ENCODE measurements at places on chromosomes 1 and 21. TPM values are rescaled to one million over a fixed set of nuclear protein-coding genes. Genes with fewer than 3 reads are reported as not detected.

DNA sequence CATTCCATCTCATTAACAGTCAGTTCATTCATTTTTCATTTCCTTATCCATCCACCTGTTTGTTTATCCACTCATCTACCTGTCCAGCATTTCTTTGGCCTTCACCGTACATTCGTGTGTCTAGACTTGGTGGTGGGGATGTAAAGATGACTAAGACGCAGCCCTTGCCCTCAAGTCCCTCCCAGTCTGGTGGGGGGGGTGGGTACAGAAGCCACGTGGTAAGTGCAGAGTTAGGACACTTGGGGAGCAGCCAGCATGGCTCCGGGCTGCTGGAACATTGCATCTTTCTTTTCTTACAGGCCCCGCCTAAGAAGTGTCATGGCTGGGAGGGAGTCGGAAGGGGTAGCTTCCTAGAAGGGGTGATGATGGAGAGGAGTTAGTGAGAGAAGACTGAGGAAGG is 17.2 kb downstream of the KIF26B start:
- DNase-seq: no peak

DNA sequence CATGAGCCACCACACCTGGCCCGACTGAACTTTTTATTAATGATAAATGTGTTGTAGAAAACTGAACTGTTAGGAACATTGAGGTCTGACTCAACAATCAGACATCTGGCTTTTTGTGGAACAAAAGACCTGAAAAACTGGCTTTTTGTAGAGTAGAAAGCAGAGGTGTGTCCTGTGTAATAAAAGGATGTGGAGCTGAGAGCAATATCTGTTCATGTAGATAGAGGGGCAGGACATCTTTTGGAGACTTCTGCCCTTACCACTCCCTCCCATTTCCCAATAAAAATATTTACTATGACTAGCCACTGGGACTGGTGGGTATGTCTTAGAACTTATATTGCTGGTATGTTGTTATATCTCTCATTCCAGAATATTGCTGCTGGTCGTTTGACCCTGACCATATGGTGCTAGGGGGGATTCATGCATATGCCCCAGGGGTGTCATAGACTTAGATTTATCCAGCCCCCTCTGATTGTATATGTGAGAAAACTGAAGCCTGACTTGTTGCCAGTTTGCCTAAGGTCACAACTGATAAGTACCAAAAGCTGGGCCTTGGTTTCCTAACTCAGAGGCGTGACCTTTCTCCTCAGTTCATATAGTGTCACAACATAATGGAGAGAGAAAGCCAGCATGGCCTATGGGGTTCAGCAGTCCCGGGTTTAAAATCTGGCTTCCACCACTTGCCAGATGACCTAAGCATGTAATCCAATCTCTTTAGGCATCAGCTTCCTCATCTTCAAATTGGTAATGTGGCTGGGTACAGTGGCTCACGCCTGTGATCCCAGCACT is 33.5 kb upstream of the PIGV start:
- no peak for DNase-seq

Gene SLC45A3
- 19.2 TPM for total RNA-seq

- peak; percentile 94 for DNase-seq
Measured at GRCh38 chr21:45430521-45431501, 25.8 kb downstream of the COL18A1 start.

Gene APOBEC4
- total RNA-seq: not detected

Gene C1orf141
- total RNA-seq: not detected

Gene TOR3A
- total RNA-seq: 29.7 TPM

DNA sequence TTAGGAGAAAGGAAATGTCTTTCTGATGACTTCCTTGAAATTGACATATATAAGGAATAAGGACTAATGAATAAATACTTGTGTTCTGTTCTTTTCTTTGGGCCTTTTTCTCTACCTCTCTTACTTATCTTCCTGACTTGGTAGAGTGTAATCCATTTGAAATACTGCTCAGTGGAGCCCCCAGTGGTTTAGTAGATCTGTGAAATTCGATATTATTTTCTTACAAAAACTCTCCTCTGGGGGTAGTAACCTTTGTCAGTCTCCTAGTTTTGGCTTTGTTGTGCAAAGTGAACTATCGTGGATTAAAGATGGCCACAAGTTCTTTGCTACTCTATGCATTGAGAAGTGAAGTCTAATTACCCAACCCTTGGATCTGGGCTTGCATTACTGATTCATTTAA is 48.8 kb downstream of the DUSP10 start:
- peak; percentile 27 for DNase-seq

GRCh38 chr1:183989078-183989577 is 48.4 kb downstream of the COLGALT2 start:
- DNase-seq: no peak

Gene CD48
- 2.2 TPM for total RNA-seq

- DNase-seq: no peak
Measured at GRCh38 chr1:244980605-244981004, 116.3 kb upstream of the HNRNPU start.

Gene HJV
- 0.24 TPM for total RNA-seq

Gene FAM151A
- not detected for total RNA-seq

- no peak for DNase-seq
Measured at GRCh38 chr1:152067150-152067549, 21.7 kb downstream of the TCHHL1 start.

Gene CIART
- 5.3 TPM for total RNA-seq

DNA sequence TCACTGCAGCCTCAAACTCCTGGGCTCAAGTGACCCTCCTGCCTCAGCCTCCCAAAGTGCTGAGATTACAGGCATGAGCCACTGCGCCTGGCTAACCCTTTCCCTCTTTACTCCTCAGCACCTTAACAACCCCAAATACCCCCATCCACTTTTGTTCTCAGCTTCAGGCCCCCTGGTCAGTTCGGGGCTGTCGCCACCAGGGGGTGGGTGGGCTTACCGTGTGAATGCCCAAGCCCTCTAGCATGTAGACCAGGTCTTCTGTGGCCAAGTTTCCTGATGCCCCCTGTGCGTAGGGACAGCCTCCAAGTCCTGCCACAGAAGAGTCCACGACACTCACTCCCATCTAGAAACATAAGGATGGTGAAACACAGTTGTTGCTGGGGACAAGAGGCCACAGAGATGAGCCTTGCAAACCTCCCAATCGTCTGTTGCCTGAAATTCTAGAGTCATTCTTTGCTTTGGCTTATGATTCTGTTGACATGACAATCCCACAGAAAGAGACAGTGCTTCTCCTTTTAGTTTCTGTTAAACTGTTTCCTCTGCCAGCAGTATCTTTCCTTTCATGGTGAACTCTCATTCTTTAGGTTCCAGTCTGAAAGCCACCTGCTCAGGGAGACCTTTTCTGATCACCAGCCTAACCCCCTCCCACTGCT is 3.8 kb upstream of the GALE start:
- peak; percentile 39 for DNase-seq

Gene ETNK2
- total RNA-seq: 44.3 TPM

- no peak for DNase-seq
Measured at GRCh38 chr21:30227633-30228404, 11.9 kb upstream of the CLDN8 start.

DNA sequence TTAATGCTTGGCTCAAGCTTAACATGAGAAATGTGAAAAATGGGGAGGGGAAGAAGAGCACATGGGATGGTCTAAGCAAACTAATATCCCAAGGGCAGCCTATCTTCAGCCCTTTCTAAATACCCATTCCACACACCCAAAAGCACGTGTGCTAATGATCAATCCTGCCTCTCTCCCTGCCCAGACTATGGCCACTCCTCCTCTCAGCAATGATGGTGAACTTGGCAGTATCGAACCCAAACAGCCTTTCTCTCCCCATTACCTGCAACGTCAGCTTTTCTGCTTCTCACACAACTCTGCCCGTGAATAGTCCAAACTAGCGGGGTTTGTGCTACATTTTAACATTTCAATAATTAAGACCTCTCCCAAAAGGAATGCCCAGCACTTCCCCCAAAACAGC is 41.6 kb downstream of the SSBP3 start:
- DNase-seq: no peak

Gene BCL10
- 23.0 TPM for total RNA-seq

DNA sequence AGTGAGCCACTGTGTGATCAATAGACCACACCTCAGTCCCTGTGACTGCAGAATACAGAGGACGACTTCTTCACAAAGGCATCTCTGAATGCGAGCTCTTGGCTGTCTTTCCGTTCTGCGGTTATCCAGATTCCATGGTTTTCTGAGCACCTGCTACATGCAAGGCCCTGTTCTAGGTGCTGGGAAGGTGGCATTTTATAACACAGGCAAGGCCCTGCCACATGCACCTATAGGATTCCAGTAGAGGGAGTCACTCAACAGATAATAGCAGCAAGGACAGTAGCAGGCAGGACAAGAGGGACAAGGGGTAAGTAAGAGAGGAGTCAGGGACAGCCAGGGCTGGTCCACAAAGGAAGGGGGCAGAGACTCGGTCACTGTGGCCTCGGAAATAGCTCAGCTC is 9.0 kb downstream of the URB1 start:
- no peak for DNase-seq

Gene SLC30A2
- total RNA-seq: 0.17 TPM

Gene PADI4
- 0.62 TPM for total RNA-seq

DNA sequence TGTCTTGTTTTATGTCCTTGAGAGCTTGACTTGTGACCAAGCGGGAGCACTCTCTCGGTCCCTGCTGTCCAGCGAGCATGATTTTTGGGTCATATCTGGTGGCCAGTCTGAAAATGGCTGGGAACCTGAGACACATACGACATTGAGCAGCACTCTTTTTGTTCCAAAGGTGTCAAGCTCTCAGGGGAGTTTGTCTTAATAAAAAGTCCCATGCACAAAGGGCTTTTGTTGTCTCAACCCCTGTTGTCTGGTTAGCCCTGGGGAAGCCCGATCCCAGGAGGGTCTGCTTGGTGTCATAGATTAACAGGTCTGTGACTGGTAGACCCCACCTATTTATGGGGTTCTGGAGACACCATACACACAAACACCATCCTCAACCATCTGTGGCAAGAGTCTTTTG is 57.8 kb upstream of the KLHDC7A start:
- DNase-seq: no peak

DNA sequence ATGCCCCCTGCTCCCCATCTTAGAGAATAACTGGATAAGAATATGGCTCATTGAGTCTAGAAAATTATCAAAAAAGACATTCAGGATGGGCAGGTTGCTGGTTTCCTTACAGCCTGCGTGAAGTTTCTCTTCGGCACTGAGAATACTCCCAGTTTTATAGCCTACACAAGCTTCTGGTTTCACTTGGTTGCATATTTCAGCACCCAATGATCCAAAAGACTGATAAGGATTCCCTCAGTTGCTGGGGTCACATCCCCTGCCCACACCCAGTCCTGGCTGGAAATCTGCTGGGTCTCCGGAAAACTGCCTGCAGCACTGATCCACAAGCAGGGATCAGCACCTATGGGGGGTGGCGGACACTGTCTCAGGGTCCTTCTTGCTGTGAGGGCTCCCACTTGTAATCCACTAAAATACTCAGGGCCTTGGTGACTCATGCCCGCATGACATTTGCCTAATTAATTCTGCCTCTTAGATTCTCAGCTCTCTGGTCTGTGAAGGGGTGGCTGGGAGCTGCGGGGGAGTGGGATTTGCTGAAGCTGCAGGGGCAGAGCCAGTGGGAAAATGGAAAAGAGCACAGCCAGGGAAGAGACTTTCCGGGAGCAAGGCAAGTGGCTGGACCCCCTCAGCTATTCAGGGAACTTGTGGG is 142.5 kb downstream of the ZNF648 start:
- DNase-seq: no peak

DNA sequence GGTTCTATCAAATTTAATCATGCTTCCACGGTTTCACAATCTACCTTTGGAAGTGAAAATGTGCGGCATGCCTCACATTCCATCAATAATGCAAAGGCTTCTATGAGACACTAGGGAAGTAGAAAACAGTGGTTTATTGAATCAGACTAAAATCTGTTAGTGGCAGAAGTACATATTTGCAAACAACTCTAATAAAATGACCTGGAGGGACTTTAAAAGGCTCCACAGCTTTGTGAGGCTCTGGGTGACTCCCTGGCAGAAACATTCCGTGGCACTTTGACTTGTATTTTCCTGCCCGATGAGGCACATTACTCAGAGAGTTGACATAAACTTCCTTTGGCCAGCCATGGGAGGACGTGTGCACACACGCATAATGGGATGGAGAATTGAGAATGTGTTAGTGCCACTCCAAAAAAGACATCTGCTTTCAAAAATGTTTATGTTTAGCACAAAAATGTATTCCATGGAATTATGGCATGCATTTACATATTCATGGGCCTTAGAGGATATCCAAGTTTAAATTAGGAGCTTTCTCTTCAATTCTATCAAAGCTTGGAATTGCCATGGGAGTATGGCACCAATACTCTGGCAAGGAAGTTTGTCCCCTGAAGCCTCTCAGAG is 60.0 kb upstream of the SSX2IP start:
- no peak for DNase-seq

Gene SEMA4A
- 10.3 TPM for total RNA-seq

Gene GSTM5
- not detected for total RNA-seq

DNA sequence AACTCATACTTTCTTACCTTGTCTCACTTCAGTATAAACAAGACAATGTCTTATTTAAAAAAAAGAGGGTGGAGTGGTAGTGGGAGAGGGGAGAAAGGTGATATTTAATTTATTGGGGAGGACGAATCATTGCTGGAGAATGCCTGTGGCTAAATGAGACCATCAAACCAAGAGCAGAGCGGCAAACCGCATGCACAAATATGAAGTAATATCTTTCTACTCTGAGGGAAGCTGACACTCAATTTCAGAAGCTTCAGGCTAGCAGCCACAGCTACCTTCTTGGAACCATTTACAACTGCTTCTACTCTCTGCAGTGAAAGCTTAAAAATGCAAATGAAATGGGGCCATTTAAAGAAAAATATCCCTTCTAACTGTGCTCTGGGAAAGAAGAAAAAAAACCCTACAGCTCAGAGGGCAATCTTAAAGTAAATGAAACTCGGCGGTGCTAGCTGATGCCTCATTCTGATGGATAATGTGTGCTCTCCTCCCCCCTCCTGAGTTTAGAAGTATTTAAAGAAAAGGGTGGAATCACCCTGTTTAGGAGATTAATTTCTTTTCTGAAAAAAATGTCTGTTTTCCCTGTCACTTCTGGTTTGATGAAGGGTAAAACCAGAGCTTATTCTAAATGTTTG is 178.2 kb upstream of the CAMK1G start:
- DNase-seq: no peak

DNA sequence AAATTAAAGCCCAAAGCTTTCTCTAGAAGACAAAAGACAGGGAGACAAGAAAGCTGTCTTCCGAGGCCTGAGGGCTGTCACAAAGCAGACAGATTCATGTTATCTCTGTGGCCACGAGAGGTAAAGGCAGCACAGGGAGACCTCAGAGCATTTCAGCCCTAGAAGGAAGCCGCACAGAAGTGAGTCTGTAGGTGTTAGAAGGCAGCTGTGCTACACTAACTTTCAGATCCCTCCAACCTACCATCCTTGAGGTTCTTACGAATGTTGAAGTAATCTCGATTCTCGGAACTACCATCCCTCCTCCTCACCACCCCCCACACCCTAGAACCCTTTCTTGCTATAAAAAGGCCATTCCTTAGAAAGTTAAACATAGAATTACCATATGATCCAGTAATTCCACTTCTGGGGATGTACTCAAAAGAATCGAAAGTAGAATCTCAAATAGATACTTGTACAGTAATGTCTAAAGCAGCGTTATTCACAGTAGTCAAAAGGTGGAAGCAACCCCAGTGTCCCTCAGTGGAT is 21.5 kb upstream of the LYST start:
- DNase-seq: no peak
